GM12878 (cell line): ENCODE measurements at places on chromosomes 2 and 18.

DNA sequence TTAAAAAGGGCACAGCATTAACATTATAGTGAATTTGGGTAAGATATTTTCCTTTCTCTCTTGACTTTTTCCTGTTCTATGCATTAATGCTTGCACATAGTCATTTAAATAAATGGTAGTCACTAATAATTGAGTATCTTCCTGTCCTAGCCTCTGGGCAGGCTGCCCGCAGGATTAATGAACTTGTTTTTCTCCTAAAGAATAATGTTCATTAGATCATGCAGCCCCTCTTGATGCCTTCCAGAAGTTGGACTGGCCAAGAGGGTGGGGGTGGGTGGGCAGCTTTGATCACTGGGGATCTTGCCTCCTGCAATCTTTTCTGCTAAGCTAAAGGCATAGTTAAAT is 514.5 kb upstream of the CDH2 start:
- no peak for DNase-seq

DNA sequence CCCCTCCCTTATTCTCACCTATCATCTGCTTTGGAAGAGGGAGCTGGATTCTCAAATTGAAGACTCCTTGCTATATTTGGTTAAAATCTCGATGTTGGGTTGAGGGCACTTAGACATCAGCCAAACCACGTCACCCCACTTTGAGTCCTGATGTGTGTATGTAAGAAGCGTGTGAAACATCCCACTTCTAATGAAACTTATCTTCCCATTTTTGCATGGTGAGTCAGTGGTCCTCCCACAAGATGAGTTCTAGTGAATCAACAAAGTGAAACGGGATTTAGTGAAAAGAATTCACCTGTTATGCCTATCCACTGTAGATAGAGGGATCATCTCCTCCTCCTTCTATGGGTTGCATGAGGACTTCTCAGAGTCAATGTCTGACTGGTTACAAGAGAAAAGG is 51.4 kb upstream of the SPRED2 start:
- DNase-seq = no peak

DNA sequence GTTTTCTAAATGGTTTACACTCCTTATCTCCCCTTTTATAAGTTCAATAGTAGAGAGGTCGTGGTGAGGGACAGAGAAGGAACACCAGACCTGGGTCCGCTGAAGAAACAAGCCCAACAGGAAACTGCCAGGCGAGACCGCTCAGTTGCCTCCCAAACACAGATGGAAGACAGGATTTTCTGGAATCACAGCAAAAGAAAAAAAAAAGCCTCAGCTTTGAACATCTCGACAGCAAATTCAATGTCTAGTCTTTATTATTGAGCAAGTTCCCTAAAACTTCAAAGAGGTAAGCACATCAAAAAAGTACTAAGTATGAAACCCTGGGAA is 33.5 kb upstream of the GNAL start:
- DNase-seq = no peak

- no peak for DNase-seq
Observed at GRCh38 chr2:104733226-104733943, 120.5 kb upstream of the POU3F3 start.

GRCh38 chr2:232626584-232626983 is 6.8 kb upstream of the EFHD1 start:
- DNase-seq = no peak

GRCh38 chr2:68693951-68694350 is 40.7 kb upstream of the ARHGAP25 start:
- DNase-seq = no peak

DNA sequence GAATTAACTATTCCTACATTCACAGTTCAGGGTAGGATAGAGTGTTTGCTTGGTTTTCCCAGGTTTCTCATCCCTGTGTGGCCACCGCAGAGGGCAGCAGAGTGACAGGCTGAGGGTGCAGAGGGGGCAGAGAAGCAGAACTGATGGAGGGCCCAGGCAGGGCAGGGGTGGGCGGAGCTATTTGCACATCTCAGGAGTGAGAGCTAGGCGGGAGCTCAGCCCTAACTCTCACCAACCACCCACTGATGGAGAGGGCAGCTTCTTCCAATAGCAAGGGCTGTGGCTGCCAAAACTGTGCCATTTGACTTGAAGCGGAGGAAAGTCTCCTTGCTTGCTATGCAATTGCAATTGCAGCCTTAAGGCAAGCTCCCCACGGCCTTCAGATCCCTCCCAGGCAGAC is 12.0 kb upstream of the DARS1 start:
- no peak for DNase-seq

DNA sequence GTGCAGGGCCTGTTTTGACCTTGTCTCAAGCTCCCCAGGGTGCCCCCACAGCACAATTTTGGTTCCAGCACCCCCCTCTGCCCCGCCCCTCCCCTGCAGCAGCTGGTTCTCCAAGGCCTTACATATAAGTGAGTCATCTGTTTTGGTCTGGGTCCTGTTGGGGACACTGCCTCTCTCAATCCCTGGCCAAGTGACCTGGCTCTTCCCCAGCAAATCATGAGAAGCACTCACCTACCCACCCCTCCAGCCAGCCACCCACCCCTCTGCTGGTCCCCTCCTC is 90.5 kb downstream of the INHBB start:
- DNase-seq = no peak

DNA sequence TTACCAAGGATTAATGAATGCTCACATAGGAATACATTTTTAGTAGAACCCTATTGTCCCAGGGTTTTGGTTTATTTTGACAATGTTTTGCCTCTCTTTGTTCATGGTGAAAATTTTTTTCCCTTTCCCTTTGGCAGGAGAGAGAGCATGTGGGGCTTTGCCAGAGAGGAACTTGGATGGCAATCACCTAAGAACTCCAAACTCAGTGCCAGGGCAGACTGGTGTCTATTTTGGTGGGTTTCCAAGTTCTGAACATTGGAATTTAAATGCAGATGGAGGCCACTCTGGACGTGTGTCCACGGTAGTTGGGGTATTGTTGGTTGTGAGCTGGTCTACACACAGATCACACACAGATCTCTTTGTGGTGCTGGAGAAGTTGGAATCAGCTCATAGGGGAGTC is 2091.1 kb upstream of the PIK3C3 start:
- DNase-seq = no peak
